ENCODE measurements at places on chromosomes 3 and 15.
A peak's percentile ranks its signal among the peaks of the same experiment; 100 is the strongest.

DNA sequence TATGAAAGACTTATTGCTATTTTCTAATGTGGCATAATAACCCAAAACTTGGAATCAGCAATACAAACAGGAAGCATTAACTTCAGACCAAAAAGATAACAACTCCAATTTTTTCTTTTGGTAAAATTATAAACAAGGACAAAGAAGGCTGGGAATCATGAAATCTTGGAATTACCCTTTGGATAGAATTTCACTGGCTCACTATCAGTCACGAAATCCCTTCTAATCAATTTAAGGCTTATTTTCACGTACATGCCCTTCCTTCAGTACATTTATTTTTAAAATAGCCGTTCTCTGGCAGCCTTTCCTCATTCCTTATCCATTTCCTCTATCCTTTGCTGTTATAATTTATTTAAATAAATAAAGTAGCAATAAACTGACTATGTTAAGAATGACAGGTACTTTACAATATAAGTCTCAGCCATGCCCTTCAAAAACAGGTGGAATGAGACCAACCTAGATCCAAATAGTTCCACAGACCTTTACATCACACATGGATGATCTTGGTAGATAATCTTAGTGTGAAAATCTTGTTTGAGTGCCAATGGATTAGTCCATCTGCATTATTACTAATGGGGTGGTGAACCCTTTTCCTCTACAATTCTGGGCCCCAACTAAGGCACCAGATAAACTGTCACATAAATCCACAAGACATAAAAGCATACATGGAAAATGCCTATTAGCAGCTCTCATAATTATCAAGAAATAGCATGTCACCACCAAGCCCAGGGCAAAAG, 38.9 kb downstream of the ABI3BP start:
- DNase-seq: no peak

- DNase-seq: no peak
Measured at GRCh38 chr3:94990952-94991705, 928.3 kb downstream of the NSUN3 start.

DNA sequence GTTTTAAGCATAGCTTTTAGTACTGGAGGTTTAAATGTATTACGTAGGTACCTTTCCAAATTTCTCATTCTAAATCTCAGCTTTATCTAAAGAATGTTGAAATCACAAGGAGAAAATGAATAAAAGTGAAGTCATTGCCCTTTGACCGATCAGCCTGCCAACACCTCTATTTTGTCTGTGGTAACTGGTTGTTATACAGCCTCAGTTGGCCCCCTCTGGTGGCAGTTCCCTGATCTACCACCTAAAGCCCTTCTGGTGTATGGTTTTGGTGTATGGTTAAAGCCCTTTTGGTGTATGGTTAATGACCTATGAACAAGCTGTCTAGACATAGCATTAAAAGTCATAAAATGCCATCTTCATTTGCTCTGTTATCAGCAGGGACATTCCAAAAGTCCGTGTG, 378.2 kb upstream of the AZI2 start:
- DNase-seq: no peak

DNA sequence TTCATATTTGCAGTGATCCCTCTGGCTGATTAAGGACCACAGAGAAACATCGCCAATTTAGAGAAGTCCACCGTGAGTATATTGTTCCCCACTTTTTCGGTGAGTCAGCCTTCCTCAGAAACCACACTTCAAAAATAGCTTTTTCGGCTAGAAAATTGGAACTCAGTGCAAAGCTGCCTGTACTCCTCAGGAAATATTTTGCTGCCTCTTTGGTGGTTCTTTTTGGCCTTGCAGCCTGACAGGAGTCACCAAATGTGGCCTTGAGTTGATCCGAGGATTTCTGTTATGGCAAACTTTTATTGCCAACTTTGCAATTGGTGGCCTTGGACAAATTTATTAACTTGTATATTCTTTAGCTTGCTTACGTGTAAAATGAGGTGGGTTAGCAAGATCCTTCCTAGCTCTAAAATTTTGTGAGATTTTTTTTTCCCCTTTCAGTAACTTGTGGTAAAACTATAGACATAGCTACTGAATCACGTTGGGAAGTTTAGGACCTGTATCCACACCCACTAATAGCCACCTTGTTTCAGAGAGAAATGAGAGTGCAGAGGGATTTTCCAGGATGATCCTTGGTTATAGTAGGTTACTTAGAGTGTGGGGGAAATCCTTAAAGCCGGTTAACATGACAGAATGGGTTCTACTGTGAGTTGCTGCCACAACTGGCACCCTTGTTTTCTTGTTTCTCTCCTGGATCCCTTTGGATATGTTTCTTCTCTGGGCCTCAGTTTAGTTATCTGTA, 9.9 kb downstream of the ARL6IP5 start:
- DNase-seq: peak; percentile 83

GRCh38 chr3:4067893-4068292, 235.3 kb upstream of the SETMAR start:
- DNase-seq: no peak

DNA sequence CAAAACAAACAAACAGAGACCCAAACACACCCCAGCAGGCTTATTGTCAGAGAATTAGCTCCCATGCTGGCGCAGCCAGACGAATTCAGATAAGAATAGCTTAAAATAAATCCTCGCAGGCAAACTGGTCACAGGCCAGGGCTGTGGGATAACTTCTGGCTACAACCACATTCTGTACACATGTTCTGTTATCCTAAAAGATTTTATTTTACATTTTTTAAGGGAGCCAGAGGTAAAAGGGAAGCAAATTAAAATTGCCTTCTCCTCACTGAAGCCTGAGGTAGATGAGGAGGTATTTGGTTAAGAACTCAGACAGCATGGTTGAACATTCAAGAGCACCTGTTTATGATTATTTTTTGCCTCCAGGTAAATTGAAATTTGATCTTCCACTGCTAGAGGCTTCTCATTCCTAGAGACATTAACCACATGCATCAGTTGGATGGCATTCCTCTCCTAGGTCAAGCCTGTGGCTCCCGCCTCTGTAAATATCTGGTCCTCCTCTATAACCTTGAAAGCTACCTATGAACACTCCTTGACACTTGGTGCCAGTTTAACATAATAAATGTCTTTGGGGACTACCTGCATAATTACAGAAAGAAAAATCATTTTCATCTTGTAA, 190.3 kb downstream of the SATB1 start:
- no peak for DNase-seq

DNA sequence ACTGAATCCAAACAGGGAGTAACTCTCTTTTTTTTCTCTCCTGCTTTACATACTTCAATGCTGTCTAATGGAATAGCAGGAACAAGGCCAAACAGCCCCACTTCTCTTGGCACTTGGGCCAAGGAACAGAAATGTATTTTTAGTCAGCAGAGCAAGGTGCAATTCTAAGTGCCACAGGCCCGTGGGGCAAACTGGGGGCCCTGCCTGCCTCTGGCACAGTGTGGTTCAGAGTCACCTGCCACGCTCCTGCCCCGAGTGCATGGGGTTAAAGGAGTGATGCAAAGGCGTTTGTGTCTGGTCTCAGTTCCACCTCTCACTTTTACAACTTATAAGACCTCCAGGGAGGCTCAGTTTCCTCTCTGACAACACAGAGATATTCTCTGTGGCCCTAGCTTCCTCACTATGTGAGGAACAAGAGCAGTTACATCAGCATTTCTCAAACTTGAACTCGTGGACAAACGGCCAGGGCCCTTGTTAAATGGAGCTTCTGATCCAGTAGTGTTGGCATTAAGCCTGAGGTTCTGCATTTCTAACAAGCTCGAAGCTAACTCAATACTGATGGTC, 51.3 kb downstream of the LRIG1 start:
- DNase-seq: no peak

DNA sequence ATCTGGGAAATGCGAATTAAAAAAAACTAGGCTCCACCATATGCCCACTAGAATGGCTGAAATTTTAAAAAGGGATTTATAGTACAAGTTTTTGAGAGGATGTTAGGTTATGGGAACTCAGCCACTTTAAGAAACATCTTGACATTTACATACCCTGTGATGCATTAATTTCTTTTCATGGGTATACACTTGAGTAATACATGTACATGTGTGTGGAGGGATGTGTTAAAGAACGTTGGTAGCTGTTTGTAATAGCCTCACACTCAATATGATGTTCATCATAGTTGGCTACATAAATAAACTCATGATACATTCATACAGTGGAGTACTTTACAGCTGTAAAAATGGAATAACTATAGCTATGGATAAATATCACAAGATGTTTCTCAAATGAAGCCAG, 40.9 kb downstream of the MEF2A start:
- no peak for DNase-seq

- no peak for DNase-seq
Measured at GRCh38 chr3:168653255-168653654, 557.5 kb upstream of the GOLIM4 start.

- DNase-seq: no peak
Measured at GRCh38 chr3:176469694-176470205, 727.5 kb downstream of the TBL1XR1 start.
